GM23338 (cell line): ENCODE measurements at places on chromosomes 16 and 17. TPM values are rescaled to one million over a fixed set of nuclear protein-coding genes. Genes with fewer than 3 reads are reported as not detected.
A peak's percentile ranks its signal among the peaks of the same experiment; 100 is the strongest.

Gene RASD1
- 1.4 and 3.7 TPM in 2 replicates for total RNA-seq

DNA sequence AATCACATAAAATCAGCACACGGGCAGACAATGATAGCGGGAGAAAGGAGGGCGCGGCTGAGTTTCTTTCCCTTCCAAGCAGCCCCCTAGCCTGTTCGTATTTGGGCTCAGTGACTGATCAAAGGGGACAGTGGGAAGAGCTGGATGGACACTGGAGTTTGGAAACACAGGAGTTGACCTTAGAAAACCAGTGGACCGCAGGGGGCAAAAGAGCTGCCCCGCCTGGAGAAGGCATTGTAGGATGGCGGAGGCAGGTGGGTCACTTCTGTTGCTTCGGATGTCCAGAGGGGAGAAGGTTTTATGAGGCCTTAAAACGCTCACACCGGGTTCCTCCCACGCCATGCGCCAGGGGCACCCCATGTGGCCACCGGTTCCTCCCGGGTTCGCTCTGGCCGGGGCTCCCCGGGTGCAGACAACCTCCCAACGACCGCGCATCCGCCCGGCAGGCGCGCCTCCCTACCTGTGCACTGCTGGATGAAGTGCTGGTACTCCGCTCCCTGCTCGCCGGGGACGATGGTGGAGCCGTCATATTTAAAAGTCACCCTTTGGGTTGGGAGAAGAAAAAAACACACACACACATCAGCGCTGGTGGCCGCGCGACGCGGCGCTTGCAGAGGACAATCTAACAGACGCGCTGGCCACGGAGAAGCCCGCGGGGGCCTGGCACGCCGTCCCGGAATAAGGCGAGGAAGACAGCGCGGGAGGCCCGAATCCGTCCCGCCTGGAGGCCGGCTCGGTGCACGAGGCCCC, 662 bp downstream of the COTL1 start:
- no peak for DNase-seq

GRCh38 chr17:82351254-82351712, 7.8 kb upstream of the TEX19 start:
- no peak for DNase-seq

Gene SGCA
- total RNA-seq = not detected in 2 replicates

GRCh38 chr16:52837251-52837650, 215.4 kb downstream of the CHD9NB start:
- DNase-seq = no peak

DNA sequence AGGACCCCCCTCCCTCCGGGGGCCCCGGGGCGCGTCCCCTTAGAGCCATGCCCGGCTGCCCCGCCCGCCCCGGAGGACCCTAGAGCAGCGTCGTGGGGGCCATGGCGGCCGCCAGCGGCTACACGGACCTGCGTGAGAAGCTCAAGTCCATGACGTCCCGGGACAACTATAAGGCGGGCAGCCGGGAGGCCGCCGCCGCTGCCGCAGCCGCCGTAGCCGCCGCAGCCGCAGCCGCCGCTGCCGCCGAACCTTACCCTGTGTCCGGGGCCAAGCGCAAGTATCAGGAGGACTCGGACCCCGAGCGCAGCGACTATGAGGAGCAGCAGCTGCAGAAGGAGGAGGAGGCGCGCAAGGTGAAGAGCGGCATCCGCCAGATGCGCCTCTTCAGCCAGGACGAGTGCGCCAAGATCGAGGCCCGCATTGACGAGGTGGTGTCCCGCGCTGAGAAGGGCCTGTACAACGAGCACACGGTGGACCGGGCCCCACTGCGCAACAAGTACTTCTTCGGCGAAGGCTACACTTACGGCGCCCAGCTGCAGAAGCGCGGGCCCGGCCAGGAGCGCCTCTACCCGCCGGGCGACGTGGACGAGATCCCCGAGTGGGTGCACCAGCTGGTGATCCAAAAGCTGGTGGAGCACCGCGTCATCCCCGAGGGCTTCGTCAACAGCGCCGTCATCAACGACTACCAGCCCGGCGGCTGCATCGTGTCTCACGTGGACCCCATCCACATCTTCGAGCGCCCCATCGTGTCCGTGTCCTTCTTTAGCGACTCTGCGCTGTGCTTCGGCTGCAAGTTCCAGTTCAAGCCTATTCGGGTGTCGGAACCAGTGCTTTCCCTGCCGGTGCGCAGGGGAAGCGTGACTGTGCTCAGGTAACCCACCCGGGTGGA, 759 bp downstream of the ALKBH5 start:
- DNase-seq = peak; percentile 70

Gene RNF227
- total RNA-seq = 0.66 and 1.4 TPM in 2 replicates

- DNase-seq = no peak
Measured at GRCh38 chr17:62094175-62094574, 29.1 kb upstream of the MED13 start.

- no peak for DNase-seq
Measured at GRCh38 chr17:15488557-15488956, 21.1 kb upstream of the CDRT4 start.

Gene LSM12
- 64.4 and 72.7 TPM in 2 replicates for total RNA-seq
